Neural progenitor cell (in vitro differentiated cells): ENCODE measurements at places on chromosomes 5 and 9. TPM values are rescaled to one million over a fixed set of nuclear protein-coding genes. Genes with fewer than 3 reads are reported as not detected.

LRRC19 gene
- not detected in 2 replicates for total RNA-seq

CDH9 gene
- 2.4 and 2.8 TPM in 2 replicates for total RNA-seq

ADAMTS19 gene
- total RNA-seq, result 11.1 and 23.3 TPM in 2 replicates

INSL4 gene
- total RNA-seq, result not detected in 2 replicates

PCDHGA5 gene
- 0.71 and 1.3 TPM in 2 replicates for total RNA-seq

OSMR gene
- 0.22 and 0.58 TPM in 2 replicates for total RNA-seq

DNA sequence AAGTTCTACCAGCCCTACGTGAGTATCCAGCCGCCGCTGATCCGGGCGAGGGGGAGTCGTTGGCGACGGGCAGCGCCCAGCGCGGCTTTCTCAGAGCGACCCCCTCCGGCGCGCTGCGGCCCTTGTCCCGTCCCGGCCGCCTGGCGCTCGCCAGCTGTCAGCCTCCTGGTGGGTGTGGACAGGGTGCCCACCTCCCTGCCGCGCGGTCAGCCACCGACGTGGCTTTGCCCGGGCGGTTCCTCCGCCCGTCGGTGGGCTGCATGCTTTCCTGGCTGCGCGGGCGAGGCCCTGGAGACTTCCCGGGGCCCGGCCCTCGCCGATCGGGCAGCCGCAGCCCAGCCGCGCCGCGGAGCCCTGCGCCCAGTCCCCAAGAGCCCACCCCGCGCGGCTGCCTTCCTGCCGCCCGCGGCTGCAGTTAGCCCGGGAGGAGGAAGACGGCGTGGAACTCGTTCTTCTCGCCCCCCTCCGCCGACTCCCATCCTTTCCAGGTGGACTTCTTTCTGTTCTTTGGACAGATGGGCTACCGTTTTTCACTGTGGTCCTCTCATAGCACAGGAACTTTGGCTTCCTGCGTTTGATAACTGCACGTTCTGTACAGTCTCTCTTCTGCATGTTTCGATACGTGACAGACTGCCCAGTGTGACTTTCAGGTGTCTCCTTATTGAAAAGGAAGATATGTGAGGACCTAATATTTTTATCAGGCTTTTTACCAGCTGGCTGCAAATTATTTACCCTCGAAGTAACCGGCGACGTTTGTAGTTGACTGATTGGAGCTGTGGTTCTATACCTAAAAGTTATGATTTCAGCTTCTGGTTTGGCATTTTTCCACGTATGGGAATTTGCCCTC, 577 bp downstream of the AP3S1 start:
- H3K4me3 ChIP-seq, result peak overlapping the region; percentile 75
- DNase-seq, result peak; percentile 87
- H3K27ac ChIP-seq, result no peak overlapping the region
- H3K36me3 ChIP-seq, result peaks cover 7% of the 10 kb centered on the region
- H3K4me1 ChIP-seq, result peaks cover 19% of the 10 kb centered on the region

- H3K27ac ChIP-seq, result no peak overlapping the region
- no peak for DNase-seq
- H3K27me3 ChIP-seq, result no peaks in the 10 kb centered on the region
- no peak overlapping the region for H3K4me3 ChIP-seq
Measured at GRCh38 chr9:86652736-86653135, 294.6 kb downstream of the GAS1 start.

DNA sequence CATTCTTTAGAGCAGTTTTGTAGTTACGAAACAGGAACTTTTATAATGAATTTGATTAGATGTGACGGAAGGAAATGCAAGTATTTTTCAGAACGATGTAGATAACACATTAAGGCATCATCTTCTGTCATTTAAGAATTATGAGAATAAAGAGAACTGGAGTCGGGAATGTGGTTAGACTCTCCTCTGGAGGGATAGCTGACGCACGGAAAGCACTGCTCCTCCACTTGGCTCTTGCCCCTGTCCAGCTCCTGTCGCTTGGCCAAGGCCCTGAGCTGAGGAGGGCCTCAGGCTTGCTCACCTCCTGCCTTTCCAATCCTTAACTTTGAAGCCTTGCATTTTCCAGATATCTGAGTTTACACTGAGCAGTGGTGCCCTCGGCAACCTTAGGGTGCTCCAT, 60.5 kb downstream of the MAP1B start:
- no peaks in the 10 kb centered on the region for H3K36me3 ChIP-seq
- DNase-seq, result no peak
- H3K4me1 ChIP-seq, result peaks cover 57% of the 10 kb centered on the region
- H3K27me3 ChIP-seq, result no peaks in the 10 kb centered on the region
- no peak overlapping the region for H3K4me3 ChIP-seq
- H3K27ac ChIP-seq, result no peak overlapping the region

DNA sequence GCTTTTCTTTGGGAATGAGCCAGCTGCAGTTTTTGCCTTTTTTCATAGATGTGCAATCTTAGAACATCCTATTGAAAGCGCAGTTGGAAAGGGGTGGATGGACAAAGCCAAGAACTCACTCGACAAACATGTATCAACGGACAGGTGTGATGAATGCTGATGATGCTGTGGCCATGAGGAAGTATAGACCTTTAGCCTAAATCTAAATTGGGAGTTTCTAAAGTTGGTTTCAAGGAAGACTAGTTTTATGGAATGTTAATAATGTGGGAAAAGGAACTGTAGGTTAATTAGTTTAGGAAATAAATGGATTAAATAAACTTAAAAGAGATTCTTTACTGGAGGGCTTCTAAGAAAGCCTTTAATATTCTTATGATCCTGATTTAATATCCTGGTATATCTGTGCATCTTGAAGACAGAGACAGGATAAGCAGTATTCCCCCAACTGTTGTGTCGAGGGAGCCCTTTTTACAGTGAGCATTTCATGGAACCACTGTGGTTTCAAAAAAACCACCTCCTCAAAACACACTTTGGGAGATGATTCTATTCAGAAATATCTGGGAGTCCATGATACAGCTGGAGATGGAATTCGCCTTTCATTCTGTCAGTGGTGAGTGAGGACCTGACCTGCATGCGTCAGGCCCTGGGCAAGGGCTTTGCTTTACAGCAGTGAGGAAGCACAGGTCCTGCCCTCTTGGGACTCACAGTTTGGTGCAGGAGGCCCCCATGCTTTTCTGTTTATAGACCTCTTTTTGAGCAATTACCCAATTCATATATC, 82.6 kb downstream of the AOPEP start:
- H3K27ac ChIP-seq, result no peak overlapping the region
- no peaks in the 10 kb centered on the region for H3K27me3 ChIP-seq
- DNase-seq, result no peak
- no peak overlapping the region for H3K4me3 ChIP-seq
- no peaks in the 10 kb centered on the region for H3K36me3 ChIP-seq

- no peak for DNase-seq
- no peaks in the 10 kb centered on the region for H3K27me3 ChIP-seq
- H3K4me1 ChIP-seq, result no peaks in the 10 kb centered on the region
- no peak overlapping the region for H3K27ac ChIP-seq
- no peaks in the 10 kb centered on the region for H3K36me3 ChIP-seq
Measured at GRCh38 chr9:26471261-26471660, 421.3 kb downstream of the CAAP1 start.

DNA sequence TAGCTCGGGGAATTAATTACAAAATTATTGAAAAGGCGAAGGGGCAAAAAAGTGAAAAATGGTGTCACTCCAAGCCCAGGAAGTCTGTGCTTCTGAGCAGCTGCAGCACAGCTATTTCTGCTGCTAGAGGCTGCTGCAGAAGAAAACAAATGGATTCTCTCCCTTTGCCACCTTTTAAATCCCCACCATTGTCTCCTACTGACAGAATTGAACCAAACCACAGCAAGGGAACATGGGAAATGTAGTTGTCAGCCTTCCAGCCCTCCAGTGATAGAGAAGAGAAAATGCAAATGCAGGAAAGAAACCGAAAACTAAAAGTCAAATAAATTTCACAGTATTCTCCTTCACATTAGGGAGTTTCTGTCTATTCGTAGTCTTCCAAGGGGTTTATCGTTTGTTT, 33.4 kb upstream of the CDC42SE2 start:
- H3K27ac ChIP-seq, result no peak overlapping the region
- H3K36me3 ChIP-seq, result no peaks in the 10 kb centered on the region
- peak; percentile 70 for DNase-seq
- H3K27me3 ChIP-seq, result no peaks in the 10 kb centered on the region
- peaks cover 4% of the 10 kb centered on the region for H3K4me1 ChIP-seq

DNA sequence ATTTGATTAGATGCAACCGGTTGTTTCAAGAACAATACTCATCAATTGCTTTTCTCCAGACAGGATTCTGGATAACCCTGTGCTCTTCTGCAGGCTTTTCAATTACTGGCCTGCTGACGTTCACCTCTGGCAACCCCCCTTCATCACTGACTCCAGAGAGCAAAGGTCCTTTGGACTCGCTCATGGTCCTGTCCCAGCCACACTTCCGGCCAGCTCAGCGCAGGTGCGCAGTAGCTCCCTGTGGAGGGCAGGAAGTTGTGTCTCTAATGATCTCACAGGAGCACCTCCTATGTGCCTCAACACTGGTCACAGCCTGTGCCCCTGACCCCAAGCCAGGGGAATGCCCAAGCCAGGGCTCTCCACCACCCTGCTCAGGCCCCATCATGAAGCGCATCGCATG, 44.0 kb downstream of the OLFM1 start:
- H3K4me1 ChIP-seq, result peaks cover 19% of the 10 kb centered on the region
- H3K27me3 ChIP-seq, result peaks cover 17% of the 10 kb centered on the region
- H3K36me3 ChIP-seq, result no peaks in the 10 kb centered on the region
- no peak overlapping the region for H3K27ac ChIP-seq
- DNase-seq, result no peak
- no peak overlapping the region for H3K4me3 ChIP-seq

GRCh38 chr5:133525126-133525525, 87.2 kb downstream of the FSTL4 start:
- DNase-seq, result peak; percentile 8
- no peak overlapping the region for H3K27ac ChIP-seq
- H3K4me3 ChIP-seq, result no peak overlapping the region

GRCh38 chr9:114433720-114434255, 46.0 kb upstream of the AKNA start:
- H3K4me1 ChIP-seq, result no peaks in the 10 kb centered on the region
- no peak overlapping the region for H3K27ac ChIP-seq
- H3K36me3 ChIP-seq, result no peaks in the 10 kb centered on the region
- no peaks in the 10 kb centered on the region for H3K27me3 ChIP-seq

DNA sequence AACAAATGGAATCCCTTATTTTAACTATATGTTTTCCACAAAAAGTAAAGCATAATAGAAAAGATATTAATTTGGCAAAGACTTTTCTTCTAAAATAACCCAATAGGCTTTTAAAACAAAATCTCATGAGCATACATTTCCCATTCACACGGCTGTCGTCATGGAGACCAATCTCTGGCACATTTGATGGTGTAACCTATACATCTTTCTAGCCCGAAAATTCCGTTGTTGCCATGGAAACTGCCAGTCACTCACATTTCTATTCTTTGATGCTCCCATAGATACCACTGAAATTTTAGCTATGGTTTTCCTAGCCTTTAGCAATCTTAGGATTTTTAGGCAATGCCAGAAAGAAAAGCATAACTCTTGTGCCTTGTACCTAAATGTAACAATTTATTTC, 262.9 kb upstream of the TRPM3 start:
- DNase-seq, result peak; percentile 34
- H3K27ac ChIP-seq, result peak overlapping the region; percentile 88
- peaks cover 22% of the 10 kb centered on the region for H3K4me1 ChIP-seq
- no peaks in the 10 kb centered on the region for H3K36me3 ChIP-seq

DNA sequence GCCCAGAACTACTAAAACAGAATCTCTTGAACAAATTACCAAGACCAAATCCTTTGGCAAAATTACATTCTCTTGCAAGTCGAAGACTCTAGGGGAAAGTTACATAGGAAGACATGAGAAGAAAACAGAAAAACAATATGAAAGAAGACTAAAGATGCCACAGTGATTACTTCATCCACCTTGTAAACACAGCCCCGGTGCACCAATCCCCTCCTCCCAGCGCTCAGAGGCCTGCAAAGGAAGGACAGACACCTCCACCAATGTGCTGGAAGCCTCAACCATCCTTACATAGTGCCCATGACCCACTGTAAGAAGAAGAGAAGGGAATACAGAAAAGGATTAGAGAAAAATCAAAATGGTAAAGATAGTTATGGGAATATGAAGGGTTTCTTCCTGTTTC, 218.5 kb downstream of the SPOCK1 start:
- no peaks in the 10 kb centered on the region for H3K36me3 ChIP-seq
- H3K4me1 ChIP-seq, result no peaks in the 10 kb centered on the region
- DNase-seq, result no peak
- no peak overlapping the region for H3K27ac ChIP-seq

DNA sequence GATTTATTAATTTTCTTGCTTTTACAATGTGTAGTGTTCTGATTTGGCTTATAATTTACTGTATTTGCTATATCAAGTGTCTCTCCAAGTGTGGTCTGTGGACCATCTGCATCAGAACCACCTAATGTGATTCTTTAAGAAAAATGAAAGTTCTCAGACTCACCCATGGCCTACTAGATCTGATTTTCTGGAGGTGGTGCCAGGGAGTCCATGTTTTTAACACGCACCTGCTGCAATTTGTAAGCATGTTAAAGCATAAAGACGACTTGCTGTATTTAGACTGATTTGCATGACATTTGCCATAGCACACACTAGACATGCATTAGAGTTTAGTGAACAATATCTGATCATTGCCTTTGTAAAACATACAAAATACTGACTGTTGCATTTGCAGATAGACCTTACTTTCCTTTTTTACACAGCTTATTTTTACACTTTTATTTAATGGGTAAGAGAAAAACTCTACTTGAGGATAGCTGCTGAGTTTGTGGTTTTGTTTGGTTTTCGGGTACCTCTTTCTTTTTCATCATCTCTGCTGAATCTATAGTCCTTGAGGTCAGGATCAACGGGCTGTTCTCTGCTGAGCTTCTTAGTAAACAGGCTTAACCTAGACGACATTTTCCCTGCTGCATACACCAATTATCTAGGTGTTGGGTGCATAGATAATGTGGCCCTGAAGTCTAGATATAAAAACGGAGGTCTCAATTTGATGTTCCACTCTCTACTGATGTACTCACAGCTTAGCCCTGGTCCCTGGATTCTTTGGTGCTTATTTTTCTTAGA, 138.0 kb upstream of the ZNF366 start:
- H3K27ac ChIP-seq, result no peak overlapping the region
- no peaks in the 10 kb centered on the region for H3K36me3 ChIP-seq
- no peaks in the 10 kb centered on the region for H3K4me1 ChIP-seq
- DNase-seq, result no peak

- no peaks in the 10 kb centered on the region for H3K4me1 ChIP-seq
- no peak overlapping the region for H3K4me3 ChIP-seq
- H3K36me3 ChIP-seq, result no peaks in the 10 kb centered on the region
- H3K27me3 ChIP-seq, result no peaks in the 10 kb centered on the region
- no peak overlapping the region for H3K27ac ChIP-seq
Measured at GRCh38 chr5:61617995-61618525, 286.0 kb downstream of the ZSWIM6 start.

GRCh38 chr9:80806671-80807070, 882.7 kb downstream of the TLE1 start:
- DNase-seq, result no peak
- H3K27me3 ChIP-seq, result no peaks in the 10 kb centered on the region
- no peaks in the 10 kb centered on the region for H3K4me1 ChIP-seq

DNA sequence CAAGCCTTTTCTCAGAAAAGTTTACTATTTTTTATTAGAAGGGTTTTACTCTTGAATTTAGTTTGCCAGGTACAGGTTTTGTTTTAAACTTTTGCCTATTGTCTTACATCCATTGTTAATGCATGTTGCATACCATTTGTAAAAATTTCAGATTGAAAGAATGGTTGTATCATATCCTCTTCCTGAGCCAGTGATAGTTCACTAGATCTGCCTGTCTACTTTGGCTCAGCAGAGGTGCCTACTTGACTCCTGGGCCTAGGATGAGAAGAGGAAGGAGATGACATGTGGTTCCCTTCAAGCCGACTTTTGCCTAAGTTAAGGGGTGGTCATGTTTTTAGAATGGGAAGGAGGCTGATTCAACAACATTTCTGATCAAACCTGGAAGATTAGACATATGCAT, 232.9 kb downstream of the TRPM3 start:
- H3K27ac ChIP-seq, result no peak overlapping the region
- no peak overlapping the region for H3K4me3 ChIP-seq
- peaks cover 43% of the 10 kb centered on the region for H3K4me1 ChIP-seq
- no peak for DNase-seq
- H3K27me3 ChIP-seq, result no peaks in the 10 kb centered on the region
